Activated effector memory CD4-positive, alpha-beta T cell treated with Interleukin-2 at 50 U/mL for 16 hours (primary cell): ENCODE measurements at places on chromosomes 5 and 9.

DNA sequence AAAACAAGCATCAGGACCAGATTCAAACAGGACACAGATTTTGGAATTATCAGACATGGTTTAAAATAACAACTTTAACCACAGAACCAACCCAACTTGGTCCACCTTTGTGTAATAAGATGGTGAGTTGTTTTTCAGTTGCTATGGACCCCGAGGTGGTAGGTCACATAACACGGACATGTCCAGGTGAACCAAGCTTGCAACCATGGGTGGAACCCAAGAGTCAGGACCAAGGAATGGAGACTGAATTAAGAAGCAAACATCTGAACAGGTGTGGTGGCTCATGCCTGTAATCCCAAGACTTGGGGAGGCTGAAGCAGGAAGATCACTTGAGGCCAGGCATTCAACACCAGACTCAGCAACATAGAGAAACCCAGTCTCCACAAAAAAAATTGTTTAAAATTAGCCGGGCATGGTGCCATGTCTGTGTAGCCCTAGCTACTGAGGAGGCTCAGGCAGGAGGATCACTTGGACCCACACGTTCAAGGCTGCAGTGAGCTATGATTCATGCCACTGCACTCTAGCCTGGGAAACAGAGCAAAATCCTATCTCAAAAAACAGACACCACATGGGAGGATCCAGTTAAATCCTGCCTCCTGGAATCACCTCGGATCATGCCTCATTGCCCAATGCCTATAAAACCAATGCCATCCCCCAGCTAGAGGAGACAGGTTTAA is 10.6 kb downstream of the PTBP3 start:
- no peak for DNase-seq

DNA sequence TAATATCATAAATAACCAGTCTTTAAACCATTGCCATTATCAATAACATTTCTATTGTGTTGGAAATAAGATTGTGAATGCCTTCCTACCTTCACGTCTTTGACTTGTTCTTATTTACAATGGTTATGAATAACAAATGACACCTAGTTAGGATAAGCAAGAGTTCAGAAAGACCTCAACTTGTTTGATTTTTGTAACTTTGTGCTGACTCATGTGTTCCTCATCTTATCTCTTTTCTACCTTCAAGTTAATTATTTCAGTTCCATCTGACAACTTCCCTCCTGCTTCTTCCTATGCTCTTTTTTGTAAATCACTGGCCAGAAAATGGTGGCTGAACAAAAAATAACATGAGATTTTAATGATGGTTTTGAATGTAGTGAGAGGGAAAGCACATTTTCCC is 538.5 kb upstream of the TUSC1 start:
- no peak for DNase-seq

DNA sequence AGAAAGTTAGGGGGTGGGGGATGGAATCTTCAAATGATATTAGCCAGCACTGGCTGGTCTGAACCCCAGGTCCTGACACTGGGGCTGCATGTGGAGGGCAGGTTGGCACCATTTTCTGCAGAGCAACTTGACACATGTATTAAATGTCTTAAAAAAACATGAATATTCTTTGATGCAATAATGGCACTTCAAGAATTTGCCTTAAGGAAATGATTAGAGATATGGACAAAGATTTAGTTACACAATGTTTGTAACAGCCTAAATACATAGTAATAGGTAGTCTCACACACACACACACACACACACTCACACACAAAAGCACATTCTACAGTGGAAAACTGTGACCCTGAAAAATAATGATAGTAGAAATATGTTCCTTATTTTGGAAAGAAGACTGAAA is 3.6 kb downstream of the SVEP1 start:
- DNase-seq, result no peak

- no peak for DNase-seq
Measured at GRCh38 chr9:136597965-136598364, 52.1 kb upstream of the NOTCH1 start.

GRCh38 chr5:138711811-138712210 is 41.4 kb upstream of the CTNNA1 start:
- no peak for DNase-seq

- peak; percentile 72 for DNase-seq
Measured at GRCh38 chr9:131500377-131500776, 2.3 kb upstream of the POMT1 start.

- DNase-seq, result no peak
Measured at GRCh38 chr5:93819668-93820067, 78.3 kb upstream of the POU5F2 start.
